Neural progenitor cell (in vitro differentiated cells): ENCODE measurements at places on chromosomes 12 and 14.

DNA sequence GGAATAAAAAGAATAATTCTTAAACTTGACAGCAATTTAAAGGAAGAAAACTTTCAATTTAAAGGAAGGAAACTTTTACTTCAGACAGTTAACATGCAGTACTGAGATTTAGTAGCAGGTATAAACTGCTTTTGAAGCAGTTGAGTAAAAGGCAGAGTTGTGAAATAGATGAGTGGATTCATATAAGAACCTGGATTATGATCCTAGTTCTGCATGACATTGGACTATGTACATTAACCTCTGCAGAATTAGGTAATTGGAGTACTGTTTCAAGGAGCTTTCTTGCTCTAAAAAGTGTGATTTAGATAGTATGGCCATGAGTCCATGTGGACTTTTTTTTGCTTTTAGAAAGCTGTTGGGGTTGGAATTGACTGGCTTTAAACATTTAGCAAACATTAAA is 29.7 kb downstream of the ATP2A2 start:
- DNase-seq, result no peak

DNA sequence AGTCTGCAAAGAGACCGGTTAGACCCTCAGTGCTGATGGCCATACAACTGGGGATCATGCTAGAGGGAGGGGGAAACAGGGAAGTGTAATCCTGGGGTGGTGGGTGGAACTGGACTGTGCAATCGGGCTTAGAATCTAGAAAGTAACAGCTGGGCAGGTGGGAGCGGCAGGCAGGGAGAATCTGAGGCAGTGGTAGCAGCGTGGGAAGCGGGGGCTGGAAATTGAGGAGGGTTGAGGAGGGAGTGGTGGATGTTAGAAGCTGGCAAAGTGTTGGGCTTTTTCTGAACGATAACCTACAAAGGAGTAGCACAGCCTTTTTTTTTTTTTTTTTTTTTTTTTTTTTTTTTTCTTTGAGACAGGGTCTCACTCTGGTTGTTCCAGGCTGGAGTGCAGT is 3.1 kb upstream of the IGFBP6 start:
- DNase-seq, result no peak

DNA sequence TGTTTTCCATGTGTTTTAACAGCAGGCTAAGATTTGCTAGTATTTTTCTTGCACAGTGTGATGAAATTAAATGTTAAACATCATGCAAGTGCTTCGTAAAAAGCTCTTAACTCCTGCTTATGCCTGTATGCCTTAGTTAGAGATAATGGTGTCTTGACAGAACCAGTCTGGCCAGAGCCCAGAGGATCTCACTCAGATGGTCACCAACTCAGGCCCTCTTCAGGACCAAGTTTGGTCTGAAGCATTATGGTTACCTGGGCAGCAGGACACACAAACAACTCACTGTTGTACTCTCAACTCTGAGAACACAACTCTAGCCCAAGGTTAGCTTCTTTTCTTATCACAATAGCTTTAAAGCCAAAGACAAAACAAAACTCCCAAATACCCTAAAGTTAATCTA is 115.4 kb downstream of the KIF21A start:
- DNase-seq, result no peak

- DNase-seq, result no peak
Observed at GRCh38 chr14:87153901-87154300, 839.1 kb downstream of the GALC start.

DNA sequence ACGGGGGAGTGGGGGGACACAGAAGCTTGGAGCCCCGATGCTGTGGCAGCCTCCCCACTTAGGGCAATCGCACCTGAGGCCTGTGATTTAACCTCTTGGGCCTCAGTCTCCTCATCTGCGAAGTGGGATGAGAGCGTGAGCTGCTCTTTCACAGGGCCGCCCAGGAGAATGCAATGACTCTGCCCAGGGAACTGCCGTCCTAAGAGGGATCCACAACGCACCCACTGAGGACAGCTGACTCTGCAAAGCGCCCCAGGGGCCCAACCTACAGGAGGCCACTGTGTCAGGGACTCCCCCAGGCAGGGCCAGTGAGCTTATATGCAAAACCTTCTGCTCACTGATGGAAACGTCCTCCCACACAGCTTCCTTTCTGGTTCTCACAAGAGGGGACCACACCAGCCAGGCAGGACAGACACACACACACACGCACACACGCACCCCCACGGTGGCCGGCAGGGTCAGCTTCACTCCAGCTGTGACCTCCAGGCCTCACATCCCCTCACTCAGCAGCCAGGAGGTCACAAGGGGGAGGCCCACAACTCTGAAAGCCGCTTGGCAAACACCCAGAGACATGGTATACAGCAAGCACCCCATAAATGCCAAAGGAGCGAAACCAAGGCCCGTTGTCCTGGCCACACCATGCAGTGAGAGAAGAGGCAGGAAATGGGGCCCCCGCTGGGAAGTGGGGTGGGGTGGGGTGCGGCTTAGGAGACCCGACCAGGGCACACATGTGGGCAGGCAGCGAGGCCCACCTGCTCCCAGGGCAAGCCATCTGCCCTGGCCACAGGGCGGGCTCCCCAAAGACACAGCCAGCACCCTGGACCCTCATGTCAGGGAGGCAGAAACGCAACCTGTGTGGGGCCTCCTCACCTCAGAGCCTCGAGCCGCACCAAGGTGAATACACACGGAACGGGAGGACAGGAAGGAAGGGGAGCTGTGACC is 73.3 kb downstream of the NCOR2 start:
- DNase-seq, result no peak

GRCh38 chr14:89836830-89837469 is 117.6 kb downstream of the EFCAB11 start:
- no peak for DNase-seq

- DNase-seq, result no peak
Observed at GRCh38 chr12:108833757-108834472, 23.5 kb downstream of the SSH1 start.

DNA sequence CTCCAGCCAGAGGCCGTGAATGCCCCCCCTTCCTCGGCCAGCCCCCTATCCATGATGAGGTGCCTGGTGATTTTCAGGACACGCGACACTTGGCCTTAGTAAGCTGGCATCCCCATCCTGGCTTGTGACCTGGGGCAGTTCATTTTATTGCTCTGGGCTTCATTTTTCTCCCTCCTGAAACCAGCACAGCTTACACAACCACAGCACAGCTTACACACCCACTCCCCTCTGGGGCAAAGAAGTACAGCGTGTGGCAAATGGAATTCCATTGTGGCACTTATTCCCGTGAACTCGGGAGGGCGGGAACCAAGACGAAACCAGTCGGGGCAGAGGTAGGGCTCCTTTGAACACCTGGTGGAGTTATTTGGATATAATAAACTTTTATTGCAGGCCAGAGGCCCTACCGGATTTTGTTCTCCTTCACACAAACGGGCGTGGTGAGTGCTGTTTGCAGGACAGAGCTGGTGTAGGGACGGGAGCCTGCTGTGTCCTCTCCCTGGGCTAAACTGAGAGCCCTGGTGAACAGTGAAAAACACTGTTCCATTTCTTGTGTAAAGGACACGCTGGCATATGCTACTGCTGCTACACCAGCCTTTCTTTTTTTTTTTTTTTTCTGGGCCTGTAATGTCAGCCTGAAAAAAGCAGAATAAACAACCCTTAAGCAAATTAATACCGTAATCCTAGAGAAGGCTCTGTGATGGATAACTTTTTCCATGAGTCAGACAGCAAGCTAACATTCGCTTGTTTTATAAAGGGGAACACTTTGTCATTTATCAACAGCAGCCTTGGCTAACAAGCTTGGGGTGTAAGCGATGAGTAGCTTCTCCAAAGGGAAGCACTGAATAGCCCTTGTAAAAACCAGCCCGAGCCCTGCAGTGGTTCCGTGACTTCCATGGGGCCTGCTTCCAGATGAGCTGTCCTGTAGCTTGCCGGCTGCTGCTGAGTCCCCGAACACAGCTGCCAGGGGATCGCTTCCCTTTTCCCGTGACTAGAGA is 29.3 kb downstream of the CD9 start:
- DNase-seq, result no peak

DNA sequence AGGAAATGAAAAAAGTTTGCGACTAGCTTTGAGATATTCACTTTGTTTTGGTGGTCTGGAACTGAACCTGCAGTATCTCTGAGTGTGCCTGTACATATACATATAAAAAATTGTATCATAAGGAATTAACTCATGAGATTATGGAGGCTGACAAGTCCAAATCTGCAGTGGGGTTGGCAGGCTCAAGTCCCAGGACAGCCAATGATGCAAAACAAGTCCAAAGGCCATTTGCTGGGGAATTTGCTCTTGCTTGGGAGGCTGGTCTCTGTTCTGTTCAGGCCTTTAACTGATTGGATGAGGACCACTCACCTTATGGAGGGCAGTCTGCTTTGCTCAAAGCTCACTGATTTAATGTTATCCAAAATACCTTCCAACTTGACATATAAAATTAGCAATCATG is 66.8 kb downstream of the FGD4 start:
- no peak for DNase-seq

- DNase-seq, result no peak
Observed at GRCh38 chr14:72535485-72535884, 358.4 kb downstream of the DPF3 start.

DNA sequence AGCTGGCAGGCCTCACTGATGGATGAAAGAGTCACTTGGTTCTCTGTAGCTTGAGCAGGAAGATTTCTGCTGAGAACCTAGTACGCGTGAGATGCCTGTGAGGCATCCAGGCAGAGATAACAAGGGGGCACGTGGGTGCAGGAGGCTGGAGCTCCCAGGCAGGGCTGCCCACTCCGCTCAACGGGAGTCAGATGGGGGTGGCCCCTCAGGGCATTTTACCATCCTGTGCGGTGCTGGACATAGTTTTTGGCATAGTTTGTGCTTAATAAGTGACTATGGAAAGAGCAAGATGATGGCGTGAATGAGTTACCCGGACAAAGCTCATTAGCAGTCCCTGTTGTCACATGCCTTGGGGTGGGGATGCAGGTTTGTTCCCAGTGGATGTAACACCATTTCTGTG is 182.8 kb downstream of the TSPAN9 start:
- no peak for DNase-seq

DNA sequence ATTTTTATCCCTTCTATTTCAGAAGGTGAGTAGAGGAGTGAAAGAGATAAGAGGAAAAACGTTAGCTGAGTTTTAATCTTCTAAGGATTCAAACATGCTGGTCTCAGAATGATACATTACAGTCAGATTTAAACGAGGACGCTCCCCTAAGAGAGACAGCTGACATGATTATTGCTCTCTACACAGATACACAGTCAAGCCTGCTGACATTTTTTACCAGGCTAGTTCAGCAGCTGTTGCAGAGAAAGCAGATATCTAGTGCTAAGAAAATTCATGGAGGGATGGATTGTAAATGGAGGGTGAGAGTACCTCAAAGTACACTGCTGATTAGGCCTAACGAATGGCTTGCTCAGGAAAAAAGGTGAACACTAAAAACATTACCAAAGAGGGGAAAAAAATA is 31.9 kb upstream of the SOS2 start:
- DNase-seq, result no peak

GRCh38 chr14:21350539-21350938 is 33.3 kb downstream of the SUPT16H start:
- DNase-seq, result no peak

DNA sequence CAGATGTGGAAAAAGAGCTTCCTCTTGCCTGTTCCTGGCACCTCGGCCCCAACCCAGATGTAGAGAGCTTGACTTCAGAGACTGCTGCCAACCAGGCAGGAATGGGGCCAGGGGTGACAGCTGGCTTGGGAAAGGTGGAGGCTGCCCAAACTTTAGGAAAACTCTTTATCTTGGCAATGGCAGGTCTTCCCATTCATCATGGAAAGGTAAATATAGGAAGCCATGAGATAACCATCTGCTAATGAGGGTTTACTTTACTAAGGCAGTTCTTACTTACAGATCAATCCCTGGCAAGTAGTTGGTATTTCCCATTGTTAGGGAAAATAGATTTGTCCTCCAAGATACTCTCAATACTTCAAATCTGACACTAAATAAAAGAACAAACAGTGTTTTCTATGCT is 143.1 kb upstream of the NUDT4 start:
- DNase-seq, result no peak

DNA sequence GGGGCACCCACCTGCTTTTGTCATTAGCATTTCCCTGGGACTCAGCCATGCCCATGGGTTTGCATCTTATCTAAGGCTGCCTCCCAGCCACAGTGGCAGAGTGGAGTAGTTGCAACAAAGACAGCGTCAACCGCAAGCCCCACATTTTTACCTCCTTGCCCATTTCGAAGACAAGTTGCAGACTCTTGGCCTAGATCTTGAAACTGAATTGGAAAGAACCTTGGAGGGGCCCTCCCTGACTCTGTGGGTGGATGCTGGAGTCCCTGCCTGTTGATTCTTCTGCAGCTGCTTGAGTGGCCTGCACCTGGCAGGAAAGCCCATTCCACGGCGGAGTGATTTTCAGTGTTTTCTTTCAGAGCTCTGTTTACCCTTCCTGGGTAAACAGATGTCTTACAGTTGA is 309.0 kb downstream of the VRK1 start:
- DNase-seq, result no peak

GRCh38 chr12:42315108-42315507 is 10.8 kb downstream of the ZCRB1 start:
- DNase-seq, result no peak

- DNase-seq, result no peak
Observed at GRCh38 chr14:57609192-57610075, 115.8 kb upstream of the CCDC198 start.

DNA sequence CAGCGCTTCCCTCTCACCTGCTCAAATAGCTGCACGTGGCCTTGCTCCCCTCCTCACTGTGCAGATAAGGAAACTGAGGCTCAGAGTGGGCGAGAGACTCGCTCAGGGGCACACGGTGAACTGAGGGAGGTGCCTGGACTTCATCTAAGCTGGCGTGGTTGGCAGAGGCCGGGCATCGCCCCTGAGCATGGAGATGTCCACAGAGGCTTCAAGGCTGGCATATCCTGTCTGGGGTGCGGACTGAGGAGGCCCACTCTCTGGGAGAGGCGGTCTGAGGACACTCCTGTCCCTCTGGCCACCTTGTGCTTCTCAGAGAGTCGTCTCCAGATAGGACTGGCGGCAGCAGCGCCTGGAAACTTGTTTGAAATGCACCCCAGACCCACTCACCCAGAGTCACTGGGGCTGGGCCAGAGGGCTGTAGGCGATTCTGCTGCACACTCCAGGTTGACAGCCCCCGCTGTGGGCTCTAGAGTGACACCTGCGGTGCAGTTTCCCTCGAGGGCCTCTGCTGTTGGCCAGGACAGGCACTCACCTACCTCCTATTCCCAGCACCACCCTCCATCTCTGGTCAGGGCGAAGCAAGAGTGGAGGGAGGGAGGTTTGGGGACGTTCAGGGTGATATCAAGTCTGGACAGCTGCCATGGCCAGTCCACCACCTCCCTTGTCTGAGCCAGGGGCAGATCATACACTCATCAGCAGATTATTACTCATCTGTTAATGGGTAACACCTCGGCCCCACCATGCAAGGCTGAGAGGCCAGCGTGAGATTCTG is 11.2 kb upstream of the LBHD2 start:
- DNase-seq, result no peak

- no peak for DNase-seq
Observed at GRCh38 chr12:126342866-126343265, 1277.6 kb downstream of the AACS start.
